GM10248 (cell line): ENCODE measurements at places on chromosomes 1 and 21.

DNA sequence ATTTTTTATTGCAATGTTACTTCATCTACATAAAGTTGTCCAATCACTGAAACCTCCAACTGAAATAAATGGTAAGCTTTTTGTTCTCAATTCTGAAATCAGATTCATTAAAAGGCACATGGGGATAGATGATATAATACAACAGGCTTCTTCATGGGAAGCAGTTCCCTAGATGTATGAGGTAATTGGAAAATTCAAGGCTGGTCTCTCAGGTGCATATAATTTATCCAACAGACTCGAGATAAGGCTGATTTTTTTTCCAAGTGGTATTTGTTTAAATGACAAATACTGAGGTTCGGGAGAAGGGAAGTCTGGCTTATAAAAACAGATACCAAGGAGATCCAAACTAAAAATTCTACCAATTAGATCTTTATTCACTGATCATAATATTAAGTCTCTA, 14.2 kb downstream of the TRIM45 start:
- DNase-seq: no peak

DNA sequence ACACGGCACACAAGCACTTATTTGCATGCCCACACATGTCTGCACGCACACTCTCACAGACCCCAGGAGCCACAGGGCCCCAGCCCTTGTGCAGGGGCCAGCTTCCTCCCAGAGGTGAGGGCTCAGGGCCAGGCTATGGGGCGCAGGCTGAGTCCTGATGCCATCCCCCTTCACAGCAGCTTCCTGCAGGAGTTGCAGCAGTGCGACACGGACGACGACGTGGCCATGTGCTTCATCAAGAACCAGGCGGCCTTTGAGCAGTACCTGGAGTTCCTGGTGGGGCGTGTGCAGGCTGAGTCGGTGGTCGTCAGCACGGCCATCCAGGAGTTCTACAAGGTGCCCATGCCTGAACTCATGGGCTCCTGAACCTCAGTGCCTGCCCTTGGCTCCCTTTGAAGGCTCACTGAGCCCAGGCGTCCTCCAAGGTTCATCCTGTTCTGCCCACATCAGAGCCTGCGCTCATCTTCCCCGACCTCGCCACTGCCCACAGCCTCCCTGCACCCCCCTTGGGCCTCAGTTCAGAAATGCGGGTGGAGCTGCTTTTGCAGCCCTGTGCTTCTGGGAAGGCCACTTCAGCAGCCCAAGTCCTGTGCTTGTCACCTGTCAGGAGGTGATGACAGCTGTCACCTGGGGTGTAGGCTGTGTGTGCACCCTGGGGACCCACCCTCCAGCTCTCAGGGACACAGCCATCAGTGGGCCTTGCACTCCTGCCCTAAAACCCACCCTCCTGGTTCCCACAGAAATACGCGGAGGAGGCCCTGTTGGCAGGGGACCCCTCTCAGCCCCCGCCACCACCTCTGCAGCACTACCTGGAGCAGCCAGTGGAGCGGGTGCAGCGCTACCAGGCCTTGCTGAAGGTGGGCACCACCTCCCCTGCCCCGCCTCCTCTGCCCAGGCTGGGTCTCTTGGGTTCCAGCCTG, 66.6 kb downstream of the TRIM11 start:
- no peak for DNase-seq

DNA sequence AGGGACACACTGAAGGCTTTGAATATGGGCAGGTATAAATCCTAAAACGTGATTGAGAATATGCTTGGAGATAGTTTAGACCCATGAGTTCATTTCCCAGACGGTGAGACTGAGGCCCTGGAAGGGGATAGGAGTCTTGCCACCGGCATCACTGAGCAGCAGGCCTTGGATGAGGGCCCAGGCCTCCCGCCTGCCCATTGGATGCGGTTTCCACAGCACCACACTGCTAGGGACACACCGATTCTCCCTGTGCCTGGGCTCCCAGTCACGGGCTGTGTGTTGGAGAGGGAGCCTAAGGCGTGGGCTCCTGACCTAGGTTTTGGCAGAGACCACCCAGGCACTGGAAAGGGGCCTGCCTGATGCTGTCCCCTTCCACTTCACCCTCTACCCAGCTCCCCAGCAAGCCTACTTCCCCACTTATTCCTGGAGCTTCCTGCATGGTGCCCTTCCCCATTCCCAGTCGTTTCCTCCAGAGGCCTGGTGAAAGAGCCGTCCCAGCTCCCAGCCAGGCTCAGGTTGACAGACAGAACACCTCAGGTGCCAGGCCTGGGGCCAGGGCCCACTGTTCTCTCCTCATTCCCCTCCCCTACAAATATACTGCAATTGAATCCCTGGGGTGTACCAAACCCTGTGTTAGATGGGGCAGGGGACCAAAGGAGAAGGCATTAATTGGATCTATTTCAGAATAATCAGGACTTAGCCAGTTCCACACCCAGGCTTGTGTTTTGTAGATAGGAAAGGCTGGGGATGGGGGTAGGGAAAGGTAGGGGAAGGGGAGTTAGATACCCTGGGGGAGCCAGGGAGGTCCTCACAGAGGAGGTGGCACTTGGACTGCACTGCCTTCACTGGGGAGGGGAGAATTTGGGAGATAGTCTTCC, 3.4 kb downstream of the FOXO6 start:
- DNase-seq: no peak

- no peak for DNase-seq
Observed at GRCh38 chr21:28177124-28177523, 815.6 kb downstream of the LTN1 start.

- no peak for DNase-seq
Observed at GRCh38 chr1:206696812-206697585, 12.3 kb downstream of the MAPKAPK2 start.
